WTC11 (cell line): ENCODE measurements at places on chromosomes 3 and 15.
A peak's percentile ranks its signal among the peaks of the same experiment; 100 is the strongest.

DNA sequence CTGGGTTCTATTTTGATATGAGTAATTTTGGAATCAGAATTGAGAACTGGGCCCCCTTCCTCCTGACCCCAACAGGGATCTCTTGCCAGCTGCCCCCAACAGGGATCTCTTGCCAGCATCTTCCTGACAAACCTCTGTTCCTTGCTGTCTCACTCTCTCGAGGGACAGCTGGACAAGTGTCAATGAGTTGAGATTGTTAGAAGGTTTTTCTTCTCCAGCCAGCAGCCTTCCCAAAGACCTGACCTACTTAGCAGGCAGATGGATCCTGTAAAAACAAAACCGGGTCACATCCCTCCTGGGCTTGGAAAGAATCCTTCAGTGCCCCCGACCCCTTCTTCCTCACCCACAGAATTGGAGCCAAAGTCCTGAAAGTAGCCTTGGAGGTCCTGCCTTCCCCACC lies 21.6 kb downstream of the LIMD1 start:
- no peak for DNase-seq

DNA sequence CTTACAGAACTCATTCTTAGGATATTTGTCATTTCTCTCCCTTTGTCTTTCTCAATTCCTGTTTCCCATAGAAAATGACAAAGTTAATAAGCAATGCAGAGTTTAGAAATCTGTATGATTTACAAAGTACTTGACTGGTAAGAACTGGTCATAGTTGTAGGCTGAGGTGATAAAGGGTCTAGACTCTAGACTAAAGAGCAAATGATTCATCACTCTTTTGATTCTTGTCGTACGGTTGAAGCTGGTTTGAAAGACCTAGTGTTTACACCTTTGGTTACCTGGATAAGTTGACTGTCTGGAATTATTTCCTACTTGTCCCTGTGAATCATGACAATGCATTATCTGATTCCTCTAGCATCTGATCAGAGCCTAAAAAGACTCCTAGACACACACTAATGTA lies 58.9 kb upstream of the TP63 start:
- no peak for DNase-seq

- no peak for DNase-seq
Measured at GRCh38 chr3:133531981-133532380, 41.5 kb upstream of the CDV3 start.

DNA sequence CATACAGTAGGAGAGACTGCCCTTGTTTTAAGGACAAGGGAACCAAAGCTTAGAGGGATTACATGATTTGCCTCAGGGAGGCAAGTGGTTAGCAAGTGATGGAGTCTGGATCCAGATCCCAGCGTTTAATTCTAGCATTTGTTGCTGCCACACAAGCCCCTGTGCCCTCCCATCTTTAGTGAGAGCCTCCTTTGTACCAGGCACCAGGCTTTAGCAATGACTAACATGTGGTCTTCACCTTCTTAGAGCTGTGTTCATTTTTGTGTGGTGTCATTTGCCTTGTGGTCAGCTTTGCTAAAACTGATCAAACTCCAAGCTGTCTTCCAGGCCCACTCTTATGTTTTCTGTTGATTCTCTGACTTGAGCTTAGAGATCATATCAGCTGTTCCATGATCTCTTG lies 290.5 kb downstream of the RPLP1 start:
- DNase-seq, result no peak

- DNase-seq, result no peak
Measured at GRCh38 chr3:12553921-12554391, 2.9 kb upstream of the MKRN2 start.

DNA sequence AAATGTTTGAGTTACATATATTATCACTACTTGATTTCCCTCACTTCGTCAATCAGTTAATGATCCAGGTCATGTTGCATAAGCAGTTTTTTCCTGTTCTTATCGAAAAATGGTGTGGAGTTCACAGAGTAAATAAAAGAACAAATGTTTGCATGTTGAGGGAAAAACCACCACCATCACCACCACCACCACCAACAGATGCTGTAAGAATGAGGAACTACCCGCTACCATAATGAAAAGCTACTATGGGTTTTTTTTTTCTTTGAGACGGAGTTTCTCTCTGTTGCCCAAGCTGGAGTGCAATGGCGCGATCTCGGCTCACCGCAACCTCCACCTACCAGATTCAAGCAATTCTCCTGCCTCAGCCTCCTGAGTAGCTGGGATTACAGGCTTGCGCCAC lies 27.6 kb downstream of the RUBCN start:
- no peak for DNase-seq

- DNase-seq, result no peak
Measured at GRCh38 chr3:66481071-66482017, 19.5 kb downstream of the LRIG1 start.

DNA sequence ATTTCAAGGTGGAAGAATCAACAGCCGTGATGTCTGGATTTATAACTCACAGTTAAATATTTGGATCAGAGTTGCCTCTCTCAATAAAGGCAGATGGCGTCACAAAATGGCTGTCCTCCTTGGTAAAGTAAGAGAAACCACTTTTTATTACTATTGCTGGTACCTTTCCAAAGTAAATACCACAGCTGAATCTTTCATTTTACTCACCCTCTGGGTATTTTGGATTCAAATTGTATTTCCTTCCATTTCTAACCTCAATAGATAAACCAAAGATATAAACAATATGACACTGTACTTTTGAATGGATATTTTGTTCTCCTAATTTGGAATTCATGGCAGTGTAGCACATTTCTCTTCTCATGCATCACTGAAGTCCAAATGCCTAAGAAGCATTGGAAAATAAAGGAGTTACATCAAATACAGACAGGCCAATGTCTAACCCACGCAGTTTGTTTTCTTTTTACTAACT lies 29.5 kb downstream of the KLHL24 start:
- DNase-seq, result no peak

- no peak for DNase-seq
Measured at GRCh38 chr3:129046732-129047552, 13.6 kb upstream of the GP9 start.

DNA sequence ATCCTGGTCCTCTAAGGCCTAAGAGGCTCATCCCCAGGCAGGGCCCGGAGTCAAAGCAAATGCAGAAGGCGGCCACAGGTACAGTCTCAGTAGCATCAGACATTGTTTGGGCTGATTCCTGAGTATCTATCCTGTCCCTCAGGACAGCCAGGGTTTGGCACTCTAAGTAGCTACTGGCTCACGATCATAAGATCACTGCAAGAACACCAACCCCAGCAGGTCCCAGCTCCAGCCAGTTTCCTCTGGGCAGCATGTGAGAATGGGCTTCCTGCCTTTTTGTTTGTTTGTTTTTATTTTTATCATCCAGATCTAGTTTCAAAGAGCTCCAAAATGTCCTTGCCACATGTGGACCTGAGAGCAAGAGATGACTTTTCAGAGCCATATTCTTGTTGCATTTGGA lies 32.7 kb downstream of the LRRFIP2 start:
- no peak for DNase-seq

DNA sequence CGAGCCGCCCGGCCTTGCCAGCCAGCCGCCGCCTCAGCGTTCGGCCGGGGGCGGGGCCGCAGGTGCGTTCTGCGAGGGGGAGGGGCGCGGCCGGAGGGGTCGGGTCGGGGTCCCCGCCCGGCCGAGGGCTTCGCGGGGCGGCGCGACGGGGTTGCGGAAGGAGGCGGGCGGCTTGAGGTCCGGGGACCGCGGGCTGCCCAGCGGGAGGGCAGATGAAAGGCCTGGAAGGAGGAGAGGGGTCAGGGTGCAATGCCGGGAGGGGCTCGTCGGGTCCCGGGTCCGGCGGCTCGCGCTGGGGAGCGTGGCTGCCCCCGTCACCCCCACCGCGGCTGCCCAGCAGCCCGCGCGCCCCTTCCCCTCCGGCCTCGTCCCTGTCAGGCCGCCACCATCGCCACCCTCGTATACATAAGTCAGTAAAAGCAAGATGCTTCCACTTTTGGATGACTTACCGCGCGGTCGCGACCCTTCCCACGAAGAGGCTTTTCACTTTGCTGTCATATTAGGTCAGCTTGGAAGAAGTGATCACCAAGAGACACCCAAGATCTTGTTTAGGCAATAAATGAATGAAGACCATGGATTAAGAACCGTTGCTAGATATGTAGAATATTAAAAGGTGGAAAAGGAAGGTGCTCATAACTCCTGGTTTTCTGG lies 620 bp upstream of the ANP32A start:
- no peak for DNase-seq

DNA sequence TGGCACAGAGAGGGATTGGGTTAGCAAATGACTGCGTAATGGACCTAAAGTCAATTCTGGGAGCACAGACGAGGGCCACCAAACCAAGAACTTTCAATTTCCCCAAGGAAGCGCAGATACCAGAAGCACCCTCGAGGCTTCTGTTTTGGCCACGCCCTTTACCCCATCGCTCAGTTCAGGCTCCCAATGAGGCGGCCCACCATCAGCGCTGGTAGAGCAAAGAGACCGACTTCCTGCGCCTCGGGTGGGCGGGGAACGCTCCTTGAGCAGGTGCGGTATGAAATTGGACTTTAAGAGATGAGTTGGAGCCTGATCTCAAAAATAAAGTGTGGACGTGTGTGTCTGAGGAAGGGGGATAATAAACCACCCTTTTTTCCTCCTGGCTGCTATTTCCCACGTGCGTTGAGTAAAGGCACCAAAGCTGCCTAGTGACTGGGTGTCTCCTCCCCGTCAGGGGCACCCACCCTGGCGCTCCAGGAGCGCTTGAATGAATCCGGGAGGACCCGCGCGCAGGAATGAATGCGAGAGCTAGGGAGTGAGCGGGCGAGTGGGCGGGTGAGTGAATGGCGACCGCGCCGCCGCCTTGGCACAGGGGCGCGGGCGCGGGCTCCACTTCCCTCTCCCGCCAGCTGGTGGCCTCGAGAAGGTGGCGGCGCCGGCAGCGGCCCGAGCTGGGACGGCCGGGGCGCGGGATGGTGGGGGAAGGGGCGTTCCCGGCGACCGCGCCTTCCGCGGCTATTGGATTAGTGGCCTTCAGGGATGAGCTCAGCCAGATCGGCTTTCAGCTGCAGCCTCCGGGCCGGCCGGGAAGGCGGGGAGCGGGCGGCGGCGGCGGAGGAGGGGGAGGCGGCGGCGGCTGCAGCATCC lies at the start of gene SPSB4:
Gene SPSB4 (plus strand): TSS at position 772 of the 867 bp plus-strand sequence. CDS start 14,758 bp downstream, outside the sequence.
- DNase-seq, result peak; percentile 91

DNA sequence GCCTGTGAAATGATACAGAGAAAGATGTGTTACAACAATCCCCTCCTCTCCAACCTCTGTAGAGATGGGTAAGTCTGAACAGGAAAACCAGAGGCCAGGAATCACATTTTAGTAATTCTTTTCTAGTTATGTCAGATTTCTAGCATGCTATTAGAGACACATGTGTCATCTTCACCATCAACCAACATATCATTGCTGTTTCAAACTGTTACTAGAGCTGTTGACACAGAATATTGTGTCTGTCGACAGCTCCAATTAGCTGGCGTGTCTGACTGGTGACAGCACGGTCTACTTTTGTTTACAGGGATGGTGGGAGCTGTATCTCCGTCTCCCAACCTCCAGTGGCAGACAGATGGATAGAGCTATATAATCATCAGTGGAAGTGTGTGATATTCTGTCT lies 393.2 kb downstream of the SOX2 start:
- DNase-seq, result no peak

GRCh38 chr15:90219421-90220141 lies 14.2 kb downstream of the CIB1 start:
- peak; percentile 77 for DNase-seq
